ENCODE measurements at places on chromosomes 11 and 22.

GRCh38 chr11:104145062-104145461, 18.9 kb downstream of the PDGFD start:
- DNase-seq: no peak

DNA sequence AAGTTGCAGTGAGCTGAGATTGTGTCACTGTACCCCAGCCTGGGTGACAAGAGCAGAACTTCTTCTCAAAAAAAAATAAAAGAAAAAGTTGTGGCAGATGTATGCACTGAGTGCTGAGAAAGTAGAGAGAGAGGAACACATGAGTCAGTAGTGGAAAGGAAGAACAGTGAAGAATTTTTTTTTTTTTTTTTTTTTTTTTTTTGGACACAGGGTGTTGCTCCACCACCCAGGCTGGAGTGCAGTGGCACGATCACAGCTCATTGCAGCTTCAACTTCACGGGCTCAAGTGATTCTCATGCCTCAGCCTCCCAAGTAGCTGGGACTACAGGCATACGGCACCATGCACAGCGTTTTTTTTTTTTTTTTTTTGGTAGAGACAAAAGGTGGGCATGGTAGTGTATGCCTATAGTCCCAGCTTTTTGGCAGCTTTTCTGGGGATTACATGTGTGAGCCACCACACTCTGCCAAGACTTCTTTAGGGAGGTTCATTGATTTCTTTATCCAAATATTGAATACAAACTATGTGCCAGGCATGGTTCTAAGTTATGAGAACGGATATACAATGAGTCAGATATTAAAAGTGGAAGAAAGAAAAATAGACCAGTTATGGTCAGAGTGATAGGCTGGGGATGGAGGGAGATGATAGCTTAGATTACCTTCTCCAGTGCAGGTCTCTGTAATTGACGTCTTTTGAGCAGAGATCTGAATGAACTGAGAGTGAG, 62.0 kb downstream of the YAP1 start:
- DNase-seq: peak; percentile 86

GRCh38 chr11:76599041-76600013, 71.2 kb downstream of the LRRC32 start:
- DNase-seq: no peak

- DNase-seq: no peak
Observed at GRCh38 chr22:23065495-23066122, 4.7 kb upstream of the GNAZ start.

Measured in GM23248 (cell line).